ENCODE measurements at places on chromosomes 2 and 18.

GRCh38 chr18:44590956-44591670, 89.6 kb upstream of the SETBP1 start:
- no peak for DNase-seq

DNA sequence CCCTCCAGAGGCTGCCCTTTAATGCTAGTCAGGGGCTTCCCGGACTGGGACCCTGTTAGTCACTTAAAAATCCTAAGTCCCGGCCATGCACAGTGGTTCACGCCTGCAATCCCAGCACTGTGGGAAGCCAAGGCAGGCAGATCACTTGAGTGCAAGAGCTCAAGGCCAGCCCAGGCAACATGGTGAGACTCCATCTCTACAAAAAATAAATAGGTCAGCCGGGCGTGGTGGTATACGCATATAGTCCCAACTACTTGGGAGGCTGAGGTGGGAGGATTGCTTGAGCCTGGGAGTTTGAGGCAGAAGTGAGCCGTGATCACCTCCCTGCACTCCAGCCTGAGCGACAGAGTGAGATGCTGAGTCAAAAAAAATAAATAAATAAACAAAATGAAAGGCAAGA, 17.2 kb upstream of the KCNG2 start:
- no peak for DNase-seq

GRCh38 chr18:75112186-75113096, 96.5 kb downstream of the PTGR3 start:
- DNase-seq = no peak

- no peak for DNase-seq
Observed at GRCh38 chr18:73824671-73825070, 323.0 kb downstream of the FBXO15 start.

- no peak for DNase-seq
Observed at GRCh38 chr18:32243358-32243757, 53.5 kb downstream of the MEP1B start.
